ENCODE measurements at places on chromosomes 5 and 9.

GRCh38 chr9:134187110-134187531 lies 22.8 kb upstream of the RNU6ATAC start:
- peak; percentile 54 for DNase-seq

GRCh38 chr5:151892393-151892792 lies 32.3 kb downstream of the GLRA1 start:
- DNase-seq, result no peak

- no peak for DNase-seq
Measured at GRCh38 chr9:113992994-113993393, 85.1 kb downstream of the AMBP start.

DNA sequence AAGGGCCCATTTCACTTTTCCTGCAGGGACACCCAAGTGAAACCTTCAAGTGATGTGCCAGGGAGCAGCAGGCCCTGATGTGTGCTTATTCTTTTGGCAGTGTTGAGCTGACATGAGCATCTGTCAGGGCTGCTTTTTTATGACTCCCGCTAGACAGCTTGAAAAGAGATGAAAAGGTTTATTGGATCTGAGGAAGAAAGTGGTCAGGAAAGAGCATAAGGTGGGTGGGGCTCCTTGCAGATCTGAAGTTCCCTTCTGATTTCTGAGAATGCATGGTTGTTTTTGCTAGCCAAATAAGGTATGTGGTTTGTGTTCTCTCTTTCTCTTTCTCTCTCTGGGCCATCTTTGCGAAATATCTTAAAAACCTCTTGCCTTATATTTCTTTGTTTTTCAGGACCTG lies 316.1 kb downstream of the DMRT2 start:
- DNase-seq, result peak; percentile 17

- DNase-seq, result no peak
Measured at GRCh38 chr5:96963267-96963666, 27.4 kb downstream of the LNPEP start.

DNA sequence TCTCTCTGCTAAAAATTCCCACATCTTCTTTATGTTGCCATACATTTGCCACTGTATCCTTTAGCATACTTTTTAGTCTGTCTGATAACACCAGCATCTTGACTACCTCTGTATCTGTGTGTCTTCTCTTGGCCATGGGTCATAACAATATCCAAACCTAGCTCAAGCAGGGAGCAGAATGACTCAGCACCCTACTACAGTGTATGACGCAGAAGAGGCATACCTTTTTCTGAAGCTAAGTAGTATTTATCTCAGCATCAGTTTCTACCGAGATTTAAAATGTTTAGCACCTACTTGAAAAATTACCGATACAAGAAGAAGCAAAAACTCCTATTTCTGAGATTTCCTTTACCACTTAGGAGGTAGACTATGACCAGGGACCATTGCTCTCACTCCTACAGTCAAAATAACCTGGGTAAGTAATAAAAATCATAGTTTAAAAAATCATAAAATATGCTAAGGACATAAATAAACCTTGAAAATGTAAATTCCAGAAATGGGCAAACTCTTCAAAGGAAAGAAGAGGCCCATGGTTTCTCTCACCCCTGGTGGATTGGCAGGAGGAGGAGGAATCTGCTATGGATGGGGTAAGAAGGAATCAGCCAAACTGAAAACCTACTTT lies 286.5 kb downstream of the MAST4 start:
- no peak for DNase-seq

- DNase-seq, result no peak
Measured at GRCh38 chr9:14500705-14501104, 186.8 kb upstream of the NFIB start.

- no peak for DNase-seq
Measured at GRCh38 chr5:10604975-10605374, 41.1 kb downstream of the ANKRD33B start.

DNA sequence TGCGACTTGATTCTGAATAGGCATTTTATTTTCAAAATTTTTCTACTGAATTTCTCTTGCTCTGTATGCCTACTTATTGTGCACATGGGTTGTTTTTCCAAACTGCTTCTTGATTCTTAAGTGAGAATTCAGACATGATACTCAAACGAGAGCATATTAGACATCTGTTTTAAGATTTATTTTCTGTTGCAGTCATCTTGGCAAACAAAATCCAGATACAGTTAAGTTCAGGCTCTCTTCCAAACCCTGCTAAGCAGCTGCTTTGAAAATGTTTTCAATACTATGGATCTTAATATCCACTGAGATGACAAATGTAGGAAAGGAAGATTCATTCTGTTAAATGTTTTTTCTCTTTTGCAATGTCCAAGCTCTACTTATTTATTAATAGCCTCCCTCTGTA lies 4.5 kb downstream of the TMEM215 start:
- no peak for DNase-seq

DNA sequence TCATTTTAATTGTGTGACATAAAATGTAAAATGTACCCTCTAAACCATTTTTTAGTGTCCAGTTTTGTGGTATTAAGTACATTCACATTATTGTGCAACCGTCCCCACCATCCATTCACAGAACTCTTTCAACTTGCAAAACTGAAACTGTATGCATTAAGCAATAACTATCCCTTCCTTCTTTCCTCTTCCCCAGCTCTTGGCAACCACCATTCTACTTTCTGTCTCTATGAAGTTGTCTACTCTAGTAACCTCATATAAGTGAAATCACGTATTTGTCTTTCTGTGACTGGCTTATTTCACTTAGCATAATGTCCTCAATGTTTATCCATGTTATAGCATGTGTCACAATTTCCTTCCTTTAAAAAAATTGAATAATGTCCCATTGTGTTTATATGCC lies 142.4 kb downstream of the C9orf152 start:
- peak; percentile 51 for DNase-seq

DNA sequence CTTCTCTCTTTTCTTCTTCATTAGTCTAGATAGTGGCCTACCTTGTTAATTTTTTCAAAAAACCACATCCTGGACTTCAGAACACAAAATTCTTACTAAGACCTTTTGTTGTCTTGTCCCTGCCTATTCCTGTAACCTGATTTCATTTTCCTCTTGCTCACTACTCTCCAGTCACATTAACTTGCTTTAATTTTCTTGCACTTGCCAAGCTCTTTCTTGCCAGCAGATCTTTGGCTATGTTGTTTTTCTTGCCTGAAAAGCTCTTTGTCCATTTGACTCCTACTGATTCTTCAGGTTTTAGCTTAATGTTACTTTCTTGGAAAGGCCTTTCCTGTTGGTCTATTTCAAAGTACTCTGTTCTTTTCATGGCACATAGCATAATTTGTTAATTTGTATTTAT lies 356.8 kb downstream of the OSTF1 start:
- DNase-seq, result no peak

- no peak for DNase-seq
Measured at GRCh38 chr9:134679616-134680392, 38.2 kb downstream of the COL5A1 start.

- no peak for DNase-seq
Measured at GRCh38 chr5:61308712-61309111, 23.3 kb upstream of the ZSWIM6 start.

Measured in MM.1S (cell line).